ENCODE measurements at places on chromosomes 2 and 18. TPM values are rescaled to one million over a fixed set of nuclear protein-coding genes. Genes with fewer than 3 reads are reported as not detected.

The MRPL30 gene
- 36.1 TPM for total RNA-seq

The ATP6V1B1 gene
- total RNA-seq = 1.8 TPM

The RAB17 gene
- total RNA-seq = 0.60 TPM

The SOWAHC gene
- 7.4 TPM for total RNA-seq

The POTEC gene
- total RNA-seq = not detected

The PLB1 gene
- total RNA-seq = 1.1 TPM

The XPO1 gene
- total RNA-seq = 302 TPM

The PRSS56 gene
- total RNA-seq = not detected

The KCNG3 gene
- total RNA-seq = not detected

The SPAG16 gene
- 24.9 TPM for total RNA-seq

The CFAP210 gene
- total RNA-seq = not detected

The NUP35 gene
- total RNA-seq = 8.3 TPM

The RUFY4 gene
- not detected for total RNA-seq

The TRIM43 gene
- total RNA-seq = not detected

The VWC2L gene
- not detected for total RNA-seq

The SOCS6 gene
- total RNA-seq = 43.4 TPM

The GLI2 gene
- total RNA-seq = 14.9 TPM

The MROH2A gene
- total RNA-seq = not detected

The SGPP2 gene
- not detected for total RNA-seq
